ENCODE measurements at places on chromosomes 5 and 9. TPM values are rescaled to one million over a fixed set of nuclear protein-coding genes. Genes with fewer than 3 reads are reported as not detected.
A peak's percentile ranks its signal among the peaks of the same experiment; 100 is the strongest.

GRCh38 chr5:178241688-178242231 is 9.2 kb upstream of the PHYKPL start:
- DNase-seq = no peak

Gene LRRC19
- not detected for total RNA-seq

GRCh38 chr5:15191012-15191411 is 309.0 kb upstream of the FBXL7 start:
- DNase-seq = no peak

- no peak for DNase-seq
These were observed 45.5 kb downstream of the RXRA start for GRCh38 chr9:134371731-134372130.

Gene C5orf58
- total RNA-seq = not detected

DNA sequence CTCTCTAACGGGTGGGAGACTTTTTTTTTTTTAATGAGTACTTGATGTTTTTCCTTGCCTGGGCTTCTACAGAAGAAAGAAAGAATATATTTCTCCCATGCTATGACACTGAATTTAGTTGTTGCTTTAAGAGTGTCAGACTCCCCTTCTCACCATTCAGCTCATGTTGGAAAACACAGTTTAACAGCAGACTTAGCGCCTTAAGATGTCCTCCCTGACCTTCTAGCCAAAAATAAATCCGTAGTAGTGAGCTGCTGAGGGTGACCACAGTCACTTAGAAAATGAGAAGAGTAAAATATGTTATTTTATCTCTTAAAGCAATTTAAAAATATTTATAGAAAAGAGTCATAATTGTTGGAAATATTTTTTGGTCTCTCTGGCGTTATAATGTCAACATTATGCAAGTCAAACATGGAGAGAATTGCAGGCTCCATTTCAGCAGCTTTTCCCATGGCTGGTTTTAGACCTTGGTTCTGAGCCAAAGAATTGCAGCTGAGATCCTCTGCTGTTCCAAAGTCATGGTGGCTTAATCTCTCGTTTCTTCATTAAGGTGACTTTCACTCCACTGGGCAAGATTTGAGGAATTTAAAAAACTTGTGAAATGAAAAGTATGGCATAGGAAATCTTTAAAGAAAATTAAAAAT is 143.5 kb downstream of the GHR start:
- no peak for DNase-seq

DNA sequence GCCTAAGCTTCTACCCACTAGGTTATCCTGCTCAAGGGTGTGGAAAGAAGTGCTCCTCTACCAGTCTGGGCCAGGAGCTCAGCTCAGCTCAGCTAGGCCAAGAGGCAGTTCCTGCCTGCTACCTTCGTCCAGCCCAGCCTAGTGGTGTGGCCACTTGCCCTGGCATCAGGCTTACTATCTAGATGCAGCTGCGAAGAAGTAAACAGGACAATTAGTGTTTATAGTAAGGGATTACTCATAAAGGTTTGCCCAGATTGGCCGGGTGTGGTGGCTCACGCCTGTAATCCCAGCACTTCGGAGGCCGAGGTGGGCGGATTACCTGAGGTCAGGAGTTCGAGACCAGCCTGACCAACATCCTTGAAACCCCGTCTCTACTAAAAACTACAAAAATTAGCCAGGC is 12.8 kb upstream of the SPATA24 start:
- DNase-seq = no peak

GRCh38 chr9:116447934-116448333 is 239.2 kb upstream of the TRIM32 start:
- DNase-seq = no peak

- DNase-seq = no peak
These were observed 68.5 kb downstream of the KIAA1958 start for GRCh38 chr9:112555101-112555643.

Gene LHFPL2
- 0.05 TPM for total RNA-seq

GRCh38 chr9:33414268-33414667 is 11.9 kb upstream of the AQP7 start:
- DNase-seq = peak; percentile 55

Gene PCA3
- not detected for total RNA-seq

GRCh38 chr5:158952951-158953350 is 146.8 kb downstream of the EBF1 start:
- no peak for DNase-seq

GRCh38 chr9:33415501-33416038 is 13.2 kb upstream of the AQP7 start:
- DNase-seq = peak; percentile 97

GRCh38 chr5:94623011-94623410 is 4.5 kb downstream of the SLF1 start:
- no peak for DNase-seq

GRCh38 chr9:91379426-91379825 is 17.7 kb upstream of the AUH start:
- no peak for DNase-seq

- peak; percentile 36 for DNase-seq
These were observed 672 bp downstream of the MSANTD3 start for GRCh38 chr9:100427366-100428263.

- no peak for DNase-seq
These were observed 522.7 kb downstream of the HTR1A start for GRCh38 chr5:63439537-63439936.

GRCh38 chr9:113589407-113589806 is 125.9 kb downstream of the RGS3 start:
- DNase-seq = no peak

DNA sequence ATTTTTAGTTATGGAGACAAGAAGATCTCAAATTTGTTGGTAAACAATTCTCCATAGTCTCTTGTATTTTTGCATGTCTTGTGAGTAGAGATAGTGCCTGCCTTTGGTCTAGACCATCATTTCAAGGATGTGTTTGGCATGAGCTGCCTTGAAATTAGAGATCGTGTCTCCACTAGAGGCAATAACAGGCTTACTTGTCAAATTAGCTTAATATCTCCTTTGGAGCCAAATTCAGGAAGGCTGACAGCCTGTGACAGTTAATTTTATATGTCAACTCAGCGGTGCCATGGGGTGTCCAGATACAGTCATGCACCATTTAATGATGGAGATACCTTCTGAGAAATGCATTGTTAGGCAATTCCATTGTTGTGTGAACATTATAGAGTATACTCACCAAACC is 24.8 kb upstream of the PRDM9 start:
- no peak for DNase-seq

Gene CCL27
- total RNA-seq = 0.80 TPM

- DNase-seq = no peak
These were observed 9.1 kb upstream of the GNAQ start for GRCh38 chr9:78040726-78041125.

Data from activated CD4-positive, alpha-beta memory T cell treated with anti-CD3 and anti-CD28 coated beads for 36 hours (primary cell).